ENCODE measurements at places on chromosomes 5 and 9.

GRCh38 chr9:124639637-124640036 is 131.5 kb downstream of the NR6A1 start:
- no peak for DNase-seq

DNA sequence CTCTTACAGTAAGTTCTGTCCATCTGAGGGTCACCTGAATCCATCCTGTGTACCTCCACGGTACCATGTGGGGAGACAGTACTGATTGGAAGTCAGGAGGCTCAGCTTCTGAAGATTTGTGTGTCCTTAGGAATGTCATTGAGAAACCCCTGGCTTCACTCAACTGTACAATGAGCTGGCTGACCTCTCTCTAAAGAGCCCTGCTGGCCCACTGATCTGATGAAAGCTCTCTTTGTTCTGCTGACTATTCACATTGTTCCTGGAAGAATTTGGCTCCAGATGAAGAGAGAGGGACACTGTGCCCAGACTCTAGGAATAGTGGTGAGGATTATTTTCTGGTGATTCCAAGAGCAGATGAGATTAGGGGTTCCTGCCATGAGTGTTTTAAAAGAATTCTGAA is 141.2 kb downstream of the LURAP1L start:
- no peak for DNase-seq

DNA sequence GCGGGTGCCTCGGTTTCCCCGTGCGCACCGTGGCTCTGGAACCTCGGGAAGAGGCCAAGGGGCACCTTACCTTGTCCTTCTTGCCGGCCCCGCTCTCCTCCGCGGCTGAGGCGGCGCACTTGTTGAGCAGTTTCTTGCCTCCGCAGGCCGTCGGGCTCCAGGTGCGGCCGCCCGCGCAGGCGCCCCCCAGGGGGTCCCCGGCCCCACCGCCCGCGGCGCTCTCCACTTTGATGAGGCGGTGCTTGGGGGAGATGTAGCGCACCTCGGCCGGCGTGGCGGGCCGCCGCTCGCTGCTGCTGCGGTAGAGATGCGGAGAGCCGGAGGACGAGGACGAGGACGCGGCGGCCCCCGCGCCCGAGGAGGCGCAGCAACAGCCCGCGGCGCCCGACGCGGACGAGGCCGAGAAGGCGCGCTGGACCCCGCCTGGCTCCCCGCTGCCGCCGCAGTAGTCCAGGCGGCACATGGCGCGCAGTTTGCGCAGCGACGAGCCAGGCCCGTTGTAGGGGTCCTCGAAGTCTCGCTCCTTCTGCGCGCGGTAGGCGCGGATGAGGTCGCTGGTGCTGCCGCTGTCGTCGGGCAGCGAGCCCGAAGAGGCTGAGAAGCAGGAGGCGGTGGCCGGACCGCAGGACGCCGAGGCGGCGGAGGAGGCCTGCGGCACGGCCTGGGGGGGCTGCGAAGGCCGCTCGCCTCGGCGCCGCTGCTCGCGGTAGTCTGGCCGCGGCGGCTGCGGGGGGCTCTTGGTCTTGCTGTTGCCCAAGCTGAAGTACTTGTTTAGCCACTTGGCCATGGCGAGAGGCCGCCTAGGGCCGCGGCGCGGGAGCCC is 957 bp downstream of the SHB start:
- DNase-seq = no peak

DNA sequence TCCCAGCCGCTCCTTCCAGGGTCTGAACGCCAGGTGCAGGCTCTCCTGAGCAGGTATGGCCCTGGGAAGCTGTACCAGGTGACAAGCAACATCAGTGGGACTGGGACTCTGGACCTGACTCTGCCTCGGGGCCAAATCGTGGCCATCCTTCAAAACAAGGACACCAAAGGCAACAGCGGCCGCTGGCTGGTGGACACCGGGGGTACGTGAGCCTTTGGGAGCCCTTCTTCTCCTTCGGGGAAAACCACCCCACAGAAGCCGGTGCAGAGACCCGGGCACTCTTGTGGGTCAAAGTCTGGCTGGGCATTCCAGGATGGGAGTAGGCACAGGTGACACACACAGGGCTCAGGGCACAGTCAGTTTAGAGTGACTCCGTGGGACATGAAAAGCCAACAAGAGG is 45.8 kb downstream of the ARHGEF37 start:
- DNase-seq = no peak

DNA sequence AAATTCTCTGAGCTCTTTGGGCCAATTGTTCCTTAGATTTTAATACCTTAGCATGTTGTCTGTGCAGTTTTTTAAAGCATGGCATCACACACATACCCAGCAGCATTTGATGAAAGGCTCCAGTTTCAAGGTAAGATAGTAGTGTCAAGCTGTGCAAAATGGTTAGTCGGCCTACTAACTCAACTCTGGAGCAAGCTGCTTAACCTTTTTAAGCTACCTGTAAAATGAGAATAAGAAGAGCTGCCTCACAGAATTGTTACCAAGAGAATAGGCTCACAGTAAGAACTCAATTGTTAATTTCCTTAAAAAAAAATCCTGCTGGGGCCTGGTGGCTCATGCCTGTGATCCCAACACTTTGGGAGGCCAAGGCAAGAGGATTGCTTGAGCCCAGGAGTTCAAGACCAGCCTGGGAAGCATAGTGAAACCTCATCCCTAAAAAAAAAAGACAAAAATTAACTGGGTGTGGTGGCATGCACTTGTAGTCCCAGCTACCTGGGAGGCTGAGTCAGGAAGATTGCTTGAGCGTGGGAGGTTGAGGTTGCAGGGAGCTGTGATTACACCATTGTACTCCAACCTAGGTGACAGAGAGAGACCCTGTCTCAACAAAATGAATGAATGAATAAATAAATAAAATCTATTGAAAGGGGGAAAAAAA is 96.5 kb downstream of the IQGAP2 start:
- no peak for DNase-seq

DNA sequence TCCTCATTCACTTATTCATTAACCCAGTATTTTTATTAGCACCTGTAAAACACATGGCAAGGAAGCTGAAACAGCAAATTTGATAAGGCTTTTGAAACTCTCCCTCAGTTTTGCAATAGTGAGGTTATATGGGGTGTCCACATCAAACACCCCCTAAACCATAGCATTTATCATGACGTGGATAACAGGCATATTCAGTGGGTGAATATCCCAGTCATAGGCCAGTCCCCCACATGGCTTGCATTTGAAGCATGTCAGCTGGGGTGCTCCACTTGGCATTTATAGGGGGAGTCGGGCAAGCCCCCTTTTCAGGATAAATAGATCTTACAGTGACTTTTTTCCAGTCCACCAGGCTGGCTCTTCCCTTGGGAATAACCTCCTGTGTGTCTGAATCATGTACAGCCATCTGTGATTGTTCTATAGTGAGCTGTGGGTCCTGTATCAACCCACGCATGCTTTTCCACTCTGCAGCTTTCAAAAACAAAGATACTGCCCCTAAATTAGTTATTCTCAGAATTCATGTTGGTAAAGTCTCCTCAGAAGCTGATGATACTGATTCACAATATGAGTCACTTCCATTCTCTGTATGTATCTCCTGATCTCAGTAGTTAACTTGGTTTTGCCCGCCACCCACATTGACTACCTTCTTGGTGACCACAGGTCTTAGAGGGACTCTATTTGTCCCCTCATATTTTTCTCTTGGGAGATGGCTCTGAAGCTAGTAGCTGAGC is 84.4 kb upstream of the SPIN1 start:
- DNase-seq = no peak

DNA sequence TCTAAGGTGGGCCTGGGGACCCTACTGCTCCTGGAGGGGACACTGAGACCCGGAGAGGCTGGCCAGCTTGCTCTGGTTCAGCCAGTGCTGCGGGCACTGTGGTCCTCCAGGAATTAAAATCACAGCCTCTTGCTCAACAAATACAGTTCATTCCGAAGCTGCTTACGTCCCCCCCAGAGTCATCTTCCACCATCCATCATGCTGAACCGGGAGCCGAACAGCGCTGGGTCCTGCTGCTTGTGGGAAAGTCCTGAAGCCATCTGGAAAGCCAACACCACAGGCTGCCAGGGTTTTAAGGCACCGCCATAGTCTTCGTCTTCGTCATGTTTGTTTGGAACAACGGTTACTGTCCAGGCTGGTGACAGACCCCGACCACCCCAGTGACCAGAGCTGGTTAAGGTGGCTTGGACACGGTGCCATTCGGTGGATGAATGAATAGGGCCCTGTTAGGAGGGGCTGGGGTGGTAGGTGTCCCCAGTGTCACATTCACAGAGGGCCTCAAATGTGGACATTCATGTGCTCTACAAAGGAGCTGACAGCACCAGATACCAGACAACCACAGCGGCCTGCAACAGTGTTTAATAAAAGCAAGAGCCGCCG is 81.6 kb upstream of the PHYKPL start:
- DNase-seq = no peak

DNA sequence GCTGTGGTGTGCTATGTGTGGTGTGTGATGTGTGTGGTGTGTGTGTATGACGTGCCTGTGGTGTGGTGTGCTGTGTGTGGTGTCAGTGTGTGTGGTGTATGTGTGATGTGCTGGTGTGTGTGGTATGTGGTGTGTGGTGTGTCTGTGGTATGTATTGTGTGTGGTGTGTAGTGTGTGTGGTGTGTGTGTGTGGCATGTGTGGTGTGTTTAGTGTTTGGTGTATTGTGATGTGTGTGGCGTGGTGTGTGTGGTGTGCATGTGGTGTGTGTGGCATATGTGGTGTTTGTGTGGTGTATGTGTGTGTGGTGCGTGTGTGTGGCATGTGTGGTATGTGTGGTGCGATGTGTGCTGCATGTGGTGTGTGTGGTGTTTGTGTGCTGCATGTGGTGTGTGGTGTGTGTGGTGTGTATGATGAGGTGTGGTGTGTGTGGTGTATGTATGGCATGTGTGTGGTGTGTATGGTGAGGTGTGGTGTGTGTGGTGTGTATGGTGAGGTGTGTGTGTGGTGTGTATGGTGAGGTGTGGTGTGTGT is 18.3 kb upstream of the RNU6ATAC start:
- no peak for DNase-seq

Data from mesothelial cell of epicardium (in vitro differentiated cells).